ENCODE measurements at places on chromosomes 4 and X. TPM values are rescaled to one million over a fixed set of nuclear protein-coding genes. Genes with fewer than 3 reads are reported as not detected.

DSPP gene
- not detected for total RNA-seq

PPEF2 gene
- 0.35 TPM for total RNA-seq

DNA sequence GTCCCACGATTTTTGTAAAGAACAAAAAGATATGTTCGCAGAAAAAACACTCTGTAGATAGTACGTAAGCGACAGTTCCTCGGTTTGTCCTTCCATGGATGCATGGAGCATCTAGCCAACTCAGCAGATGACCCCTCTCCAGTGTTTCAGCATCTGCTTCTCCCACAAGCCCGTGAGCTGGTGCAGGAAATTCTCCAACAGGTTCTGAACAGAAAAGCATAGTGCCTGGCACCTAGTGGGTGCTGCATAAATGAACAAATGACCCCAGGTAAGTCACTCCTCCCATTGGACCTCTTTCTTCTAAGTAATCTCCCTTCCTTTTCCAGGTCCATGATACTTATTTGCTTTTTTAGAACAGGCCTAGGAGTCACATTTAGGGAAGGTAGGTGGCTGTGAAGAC is 966 bp upstream of the KIAA0232 start:
- no peaks in the 10 kb centered on the region for H3K27me3 ChIP-seq
- no peaks in the 10 kb centered on the region for H3K36me3 ChIP-seq
- no peak for DNase-seq
- H3K4me1 ChIP-seq: peaks cover 27% of the 10 kb centered on the region

- H3K27me3 ChIP-seq: no peaks in the 10 kb centered on the region
- peaks cover 7% of the 10 kb centered on the region for H3K36me3 ChIP-seq
- peaks cover 26% of the 10 kb centered on the region for H3K4me1 ChIP-seq
- no peak overlapping the region for H3K27ac ChIP-seq
- no peak overlapping the region for H3K4me3 ChIP-seq
Observed at GRCh38 chrX:7134981-7135380, 12.5 kb upstream of the STS start.

GRCh38 chrX:65726715-65727114 is 59.3 kb downstream of the MSN start:
- peaks cover 72% of the 10 kb centered on the region for H3K36me3 ChIP-seq
- no peak for DNase-seq
- H3K27me3 ChIP-seq: no peaks in the 10 kb centered on the region
- H3K27ac ChIP-seq: peak overlapping the region; percentile 30
